ENCODE measurements at places on chromosomes 16 and 17. TPM values are rescaled to one million over a fixed set of nuclear protein-coding genes. Genes with fewer than 3 reads are reported as not detected.

- H3K4me3 ChIP-seq = no peak overlapping the region
- no peaks in the 10 kb centered on the region for H3K36me3 ChIP-seq
- H3K27ac ChIP-seq = peak overlapping the region; percentile 52
- DNase-seq = no peak
- H3K4me1 ChIP-seq = peaks cover 37% of the 10 kb centered on the region
These were observed 33.9 kb upstream of the SNN start for GRCh38 chr16:11634312-11634711.

The TPSAB1 gene
- total RNA-seq = not detected

The CSF3 gene
- total RNA-seq = not detected

GRCh38 chr16:88282564-88283395 is 100.0 kb upstream of the ZNF469 start:
- H3K27me3 ChIP-seq = no peaks in the 10 kb centered on the region
- H3K36me3 ChIP-seq = peaks cover 2% of the 10 kb centered on the region
- H3K4me1 ChIP-seq = peaks cover 11% of the 10 kb centered on the region

Data from mesothelial cell of epicardium (in vitro differentiated cells).